ENCODE measurements at places on chromosomes 1 and 21. TPM values are rescaled to one million over a fixed set of nuclear protein-coding genes. Genes with fewer than 3 reads are reported as not detected.

HHIPL2 gene
- total RNA-seq: 17.5 TPM

CD48 gene
- total RNA-seq: not detected

ZNF670 gene
- total RNA-seq: 5.2 TPM

SPATA21 gene
- not detected for total RNA-seq

SOX13 gene
- 1.8 TPM for total RNA-seq

RXFP4 gene
- total RNA-seq: not detected

IGSF9 gene
- not detected for total RNA-seq

GSTM5 gene
- 9.1 TPM for total RNA-seq

CCDC185 gene
- total RNA-seq: not detected

MPZ gene
- total RNA-seq: 1.8 TPM

PTPN22 gene
- total RNA-seq: 8.6 TPM

CNIH3 gene
- total RNA-seq: 1.7 TPM

ACKR1 gene
- total RNA-seq: not detected

RNU1-2 gene
- total RNA-seq: under 0.01 TPM

ESRRG gene
- not detected for total RNA-seq

KRTAP12-2 gene
- total RNA-seq: not detected

NPHS2 gene
- not detected for total RNA-seq

SPRR2A gene
- total RNA-seq: not detected

TMEM200B gene
- total RNA-seq: 13.7 TPM

OR6K2 gene
- total RNA-seq: not detected

GJA9 gene
- 0.22 TPM for total RNA-seq

AKNAD1 gene
- total RNA-seq: 0.39 TPM

CDK18 gene
- total RNA-seq: 0.76 TPM

PPIAL4G gene
- total RNA-seq: under 0.01 TPM

AMY2A gene
- not detected for total RNA-seq

FAM131C gene
- total RNA-seq: 0.26 TPM

S100PBP gene
- 55.2 TPM for total RNA-seq

CSF3R gene
- total RNA-seq: not detected

DENND2C gene
- total RNA-seq: 10.2 TPM

ERO1B gene
- total RNA-seq: 5.2 TPM

ACTA1 gene
- not detected for total RNA-seq

OR2M7 gene
- not detected for total RNA-seq
